ENCODE measurements at places on chromosomes 2 and 18.

- DNase-seq, result no peak
Observed at GRCh38 chr2:62461707-62462106, 44.3 kb downstream of the TMEM17 start.

DNA sequence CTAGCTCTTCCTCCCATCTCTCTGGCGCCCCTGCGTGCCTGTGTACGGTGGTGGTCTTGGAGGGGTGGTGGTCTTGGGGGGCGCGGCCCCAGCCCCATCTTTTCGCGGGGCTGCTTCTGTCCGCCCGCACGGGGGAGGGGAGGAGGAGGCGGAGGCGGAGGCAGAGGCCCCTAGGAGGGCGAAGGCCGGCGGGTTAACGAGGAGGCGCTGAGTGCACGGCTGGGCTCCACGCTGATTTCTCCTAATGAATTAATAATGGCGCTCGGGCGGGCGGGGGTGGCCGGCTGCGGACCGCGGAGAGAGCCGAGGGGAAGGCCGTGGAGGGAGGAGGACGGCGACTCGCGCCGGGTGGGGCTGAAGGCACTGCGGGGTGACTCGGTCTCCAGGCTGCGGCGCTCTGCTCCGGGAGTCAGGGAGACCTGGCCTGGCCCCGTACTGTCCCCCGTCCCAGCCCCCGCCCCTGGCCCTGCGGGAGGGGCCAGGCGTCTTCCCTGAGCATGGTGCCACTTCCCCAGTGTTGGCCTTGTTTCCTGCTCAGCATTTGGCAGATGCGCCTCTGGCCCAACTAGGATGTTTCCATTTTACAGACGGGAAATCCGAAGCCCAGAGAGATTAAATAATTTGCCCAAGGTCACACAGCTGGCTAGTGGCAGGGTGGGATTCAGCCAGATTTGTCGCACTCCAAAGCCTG lies 6.0 kb downstream of the GAREM2 start:
- DNase-seq, result peak; percentile 40

DNA sequence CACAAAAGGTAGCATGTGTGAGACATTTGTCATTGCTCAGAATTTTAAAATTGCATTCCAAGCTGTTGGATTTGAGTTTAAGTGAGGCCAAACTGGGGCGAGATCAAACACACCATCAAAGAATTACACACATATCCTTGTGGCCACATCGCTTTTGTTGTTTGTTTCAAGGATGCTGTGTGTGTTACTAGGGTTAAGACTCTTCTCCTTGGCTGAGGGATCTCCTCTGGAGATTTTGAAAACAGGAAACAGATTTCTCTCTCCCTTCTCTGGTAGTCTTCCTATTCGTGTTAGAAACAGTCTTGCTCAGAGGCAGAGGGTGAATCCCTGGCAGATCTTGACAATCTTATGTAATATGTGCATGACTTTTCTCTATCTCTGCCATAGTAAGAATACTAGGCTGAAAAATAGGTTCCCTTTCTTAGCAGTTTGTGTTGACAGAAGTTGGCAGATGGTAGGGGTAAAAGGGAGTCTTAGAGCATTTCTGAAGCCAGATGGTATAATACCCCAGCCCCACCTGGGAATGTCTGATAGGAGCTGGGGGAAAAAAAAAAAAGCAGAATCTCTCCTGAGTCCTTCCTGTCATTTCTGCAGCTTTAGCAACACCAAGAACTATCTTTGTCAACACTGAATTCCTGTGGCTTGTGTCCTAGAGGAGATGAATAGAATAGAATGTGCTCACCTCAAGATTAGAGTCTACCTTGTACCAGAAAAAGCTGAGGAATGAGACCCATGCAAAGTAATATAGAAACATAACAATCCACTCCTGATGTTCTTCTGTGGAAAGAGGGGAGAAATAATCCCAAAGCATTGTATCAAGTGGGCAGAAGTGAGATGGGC lies 101.8 kb downstream of the XRCC5 start:
- DNase-seq, result no peak

GRCh38 chr2:177666408-177666807 lies 273.8 kb downstream of the AGPS start:
- peak; percentile 24 for DNase-seq

- no peak for DNase-seq
Observed at GRCh38 chr2:81672516-81672915, 1368.0 kb upstream of the LRRTM1 start.

DNA sequence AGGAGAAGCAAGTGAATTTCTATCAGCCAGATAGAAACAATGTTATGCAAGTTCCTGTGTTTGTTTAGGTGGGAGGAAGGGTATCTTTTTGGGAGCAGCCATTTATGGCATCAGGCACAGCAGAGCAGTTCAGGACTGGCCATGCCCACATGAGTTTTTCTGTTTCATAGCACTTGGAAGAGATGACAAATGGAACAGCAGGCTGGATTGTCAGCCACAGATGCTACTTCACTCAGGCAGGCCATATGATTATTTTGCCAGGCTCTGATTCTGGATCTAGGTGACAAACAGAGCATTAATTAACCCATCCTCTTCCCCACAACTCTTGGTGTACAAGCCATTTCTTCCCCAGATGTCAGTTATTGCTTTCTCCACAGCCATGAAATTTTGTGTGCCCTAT lies 63.8 kb downstream of the GALNT13 start:
- DNase-seq, result no peak

- no peak for DNase-seq
Observed at GRCh38 chr2:99688699-99689098, 198.9 kb upstream of the REV1 start.

DNA sequence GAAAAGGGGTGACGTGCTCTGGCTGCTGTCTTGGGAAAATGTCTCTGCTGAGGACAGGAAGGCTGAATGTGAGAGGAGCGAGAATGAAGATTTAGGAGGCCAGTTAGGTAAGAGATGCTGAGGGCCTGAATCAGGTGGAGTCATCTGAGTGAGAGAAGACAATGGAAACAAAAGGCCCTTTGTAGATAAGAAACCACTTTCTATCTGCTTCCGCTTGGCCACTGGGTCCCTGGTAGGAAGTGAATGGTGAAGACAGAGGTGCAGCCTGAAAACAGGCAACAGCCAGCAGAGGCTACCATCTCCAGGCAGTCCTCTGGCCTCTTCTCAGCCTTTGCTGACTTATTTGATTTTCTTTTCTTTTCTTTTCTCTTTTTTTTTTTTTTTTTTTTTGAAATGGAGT lies 374.0 kb upstream of the SLC14A2 start:
- no peak for DNase-seq

- no peak for DNase-seq
Observed at GRCh38 chr2:174335254-174335987, 667 bp downstream of the SP9 start.

- DNase-seq, result no peak
Observed at GRCh38 chr2:15776992-15777702, 163.2 kb upstream of the MYCN start.

DNA sequence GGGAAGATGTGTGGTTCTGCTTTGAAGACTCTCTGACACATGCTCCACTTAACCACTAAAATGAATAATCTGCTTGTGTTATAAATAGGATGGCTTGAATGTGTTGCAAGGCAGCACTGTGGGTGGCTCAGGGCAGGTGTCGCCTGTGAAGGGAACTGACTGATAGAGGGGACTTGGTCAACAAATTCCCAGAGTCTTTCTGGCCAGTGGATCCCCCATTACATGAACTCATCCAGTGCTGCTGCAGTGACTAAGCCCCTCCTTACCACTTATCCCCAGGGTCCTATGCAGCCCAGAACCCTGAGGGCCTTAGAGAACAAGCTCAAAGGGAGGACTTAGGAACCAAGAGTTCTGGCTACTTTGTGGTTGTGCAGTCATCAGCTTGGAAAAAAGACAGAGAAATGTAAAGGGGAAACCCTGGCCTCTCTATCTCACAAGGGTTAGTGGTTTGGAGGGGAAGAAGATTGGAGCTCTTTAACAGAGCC lies 226.2 kb upstream of the TNP1 start:
- DNase-seq, result peak; percentile 68

DNA sequence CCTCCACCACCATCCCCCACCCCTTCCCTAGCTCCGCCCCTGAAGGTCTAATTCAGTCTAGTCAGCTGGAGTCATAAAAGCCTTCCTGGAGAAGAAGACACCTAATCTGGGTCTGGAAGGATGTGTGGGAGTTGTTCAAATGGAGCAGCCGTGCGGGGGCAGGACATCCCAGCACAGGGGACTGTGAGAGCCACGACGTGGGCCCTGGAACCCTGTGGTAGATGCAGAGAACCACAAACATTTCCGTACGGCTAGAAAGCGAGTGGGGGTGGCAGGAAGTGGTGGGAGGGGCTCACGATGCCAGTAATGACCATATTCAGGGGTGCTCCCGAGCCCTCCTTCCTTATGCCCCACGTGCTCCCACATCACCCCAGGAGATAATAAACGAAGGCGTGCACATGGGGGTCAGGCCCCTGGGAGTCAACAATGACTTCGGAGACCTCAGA lies 20.9 kb upstream of the COL6A3 start:
- DNase-seq, result peak; percentile 90

DNA sequence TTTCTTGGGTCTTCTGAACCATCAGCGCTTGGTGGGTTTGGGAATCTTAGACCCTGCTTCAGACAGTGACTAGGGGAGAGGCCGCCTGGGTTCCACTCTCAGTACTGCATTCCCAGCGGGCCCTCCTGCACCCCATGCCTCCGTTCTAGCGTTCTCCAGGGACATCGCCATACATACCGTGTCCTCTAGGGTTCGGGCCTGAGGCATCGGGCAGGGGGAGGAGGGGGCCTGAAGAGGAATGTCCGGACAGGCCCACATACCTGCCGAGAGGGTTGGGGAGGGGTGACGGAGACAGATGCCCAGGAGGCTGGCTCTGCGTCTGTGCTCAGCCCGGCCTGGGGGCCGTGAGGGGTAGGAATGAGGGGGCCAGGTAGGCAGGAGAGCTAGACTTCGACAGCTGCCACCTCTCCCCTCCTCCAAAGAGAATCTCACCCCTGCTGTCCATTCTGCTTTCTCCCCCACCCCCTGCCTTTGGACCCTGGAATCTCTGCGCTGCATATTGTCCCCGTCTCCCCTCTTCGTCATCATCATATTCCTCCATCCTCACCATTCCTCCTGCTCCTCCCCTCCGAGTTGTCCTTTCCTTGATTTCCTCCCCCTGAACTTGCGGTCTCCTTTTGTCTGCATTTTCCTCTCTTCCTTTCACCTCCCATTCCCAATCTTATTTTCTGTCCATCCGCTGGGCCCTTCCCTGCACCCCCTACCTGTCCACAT lies 7.8 kb upstream of the WNT10A start:
- DNase-seq, result no peak

GRCh38 chr18:24293254-24293653 lies 104.4 kb downstream of the OSBPL1A start:
- DNase-seq, result no peak

- DNase-seq, result no peak
Observed at GRCh38 chr2:170498619-170499018, 216.5 kb upstream of the SP5 start.

GRCh38 chr2:159677654-159678053 lies 34.7 kb upstream of the MARCHF7 start:
- no peak for DNase-seq

DNA sequence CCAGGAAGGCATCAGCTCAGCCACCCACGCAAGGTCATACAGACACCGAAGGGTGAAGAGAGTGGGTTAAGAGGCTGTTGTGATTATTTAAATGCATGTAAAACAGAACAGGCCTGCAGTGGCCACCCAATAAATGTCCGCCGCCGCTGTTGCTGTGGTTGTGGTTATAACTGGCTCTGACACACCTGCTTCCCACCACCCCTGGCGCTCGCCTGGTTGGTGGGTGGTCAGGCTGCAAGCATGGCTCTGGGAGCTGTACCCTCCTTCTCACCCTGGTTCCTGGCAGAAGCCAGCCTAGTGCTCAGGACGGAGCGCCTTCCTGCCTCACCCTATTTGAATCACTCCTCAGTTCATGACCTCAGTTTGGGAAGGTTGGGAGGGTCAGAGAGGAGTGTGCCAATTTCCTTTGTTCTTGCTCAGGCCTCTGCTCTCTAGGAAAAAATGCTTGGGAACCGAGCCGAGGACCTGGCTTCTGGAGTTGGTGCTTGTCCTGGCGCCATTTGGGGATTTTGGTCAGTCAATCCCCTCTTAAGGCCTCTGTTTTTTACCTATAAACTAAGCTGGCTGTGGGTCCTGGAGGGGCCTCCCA lies 5.3 kb upstream of the CRYBA2 start:
- DNase-seq, result no peak

Data from Daoy (cell line).